Suppressor macrophage treated with lipopolysaccharide for 4 hours (primary cell): ENCODE measurements at places on chromosomes 12 and 14.
A peak's percentile ranks its signal among the peaks of the same experiment; 100 is the strongest.

- DNase-seq: peak; percentile 79
Measured at GRCh38 chr12:108616941-108617858, 16.5 kb downstream of the SELPLG start.

GRCh38 chr14:95292660-95293425 lies 26.9 kb downstream of the CLMN start:
- DNase-seq: no peak

GRCh38 chr12:76820888-76821482 lies 57.1 kb downstream of the ZDHHC17 start:
- DNase-seq: peak; percentile 4

DNA sequence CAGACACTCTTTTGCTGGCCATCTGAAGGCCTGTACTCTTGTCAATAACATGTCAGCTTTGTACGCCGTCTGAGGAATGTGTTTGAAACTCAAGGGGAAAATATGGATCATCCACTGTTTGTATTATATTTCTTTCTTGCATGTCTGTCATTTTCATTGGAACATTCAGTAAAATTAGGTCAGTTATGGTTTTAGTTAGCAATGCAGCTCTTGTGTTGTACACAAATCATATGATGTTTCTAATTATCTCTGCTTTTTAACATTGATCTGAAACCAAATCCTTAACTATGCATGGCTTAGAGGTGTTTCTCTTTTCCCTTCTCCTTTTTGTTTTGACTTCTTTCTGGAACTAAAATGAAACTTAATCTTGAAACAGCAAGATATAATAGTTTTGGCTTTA lies 333.6 kb upstream of the PRICKLE1 start:
- no peak for DNase-seq

DNA sequence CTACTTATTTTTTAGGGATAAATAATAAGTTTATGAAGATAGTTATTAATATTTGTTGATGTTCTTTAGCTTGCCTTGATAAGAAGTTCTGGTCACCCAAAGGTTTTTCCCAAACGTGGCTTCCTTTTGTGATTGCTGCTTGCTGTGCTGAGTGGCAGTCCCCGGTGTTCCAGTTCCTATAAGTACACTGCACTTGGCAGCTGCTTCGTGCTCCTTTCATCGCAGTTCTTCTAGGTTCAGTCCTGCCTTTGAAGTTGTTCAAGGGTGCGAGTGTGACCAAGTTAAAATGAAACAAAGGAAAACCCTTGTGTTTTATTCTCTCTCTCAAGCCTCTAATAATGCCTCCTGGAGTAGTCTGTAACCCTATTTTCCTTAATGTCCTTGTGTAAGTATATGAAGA lies 128.5 kb upstream of the ATF1 start:
- DNase-seq: no peak

DNA sequence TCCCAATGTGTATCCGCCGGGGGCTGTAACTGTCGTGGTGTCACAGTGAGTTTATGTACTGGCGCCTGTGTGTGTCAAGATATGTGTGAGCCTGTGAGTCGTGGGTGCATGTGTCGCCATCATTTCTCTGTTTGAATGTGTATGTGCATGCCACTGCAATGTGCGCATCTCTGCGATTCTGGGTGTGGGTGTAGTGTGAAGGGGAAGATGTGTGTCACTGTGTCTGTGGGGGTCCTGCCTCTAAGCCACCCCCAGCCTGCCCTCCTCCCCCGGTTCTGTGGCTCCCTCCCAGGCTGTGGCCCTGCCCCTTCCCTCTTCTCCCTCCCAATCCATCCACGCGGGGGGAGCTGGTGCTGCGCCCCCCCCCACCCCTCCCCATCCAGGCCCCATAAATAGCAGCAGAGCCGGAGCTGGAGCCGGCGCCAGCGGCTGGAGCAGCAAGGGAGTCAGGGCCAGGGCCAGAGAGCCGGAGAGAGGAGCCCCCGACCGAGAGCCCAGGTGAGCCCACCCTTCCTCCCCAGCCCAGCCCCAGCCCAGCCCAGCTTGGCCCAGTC lies at the start of gene CPNE6:
CPNE6 (plus strand) TSS at position 419 of the 554 bp plus-strand sequence. CDS start 1,375 bp downstream, outside the sequence.
- DNase-seq: no peak

DNA sequence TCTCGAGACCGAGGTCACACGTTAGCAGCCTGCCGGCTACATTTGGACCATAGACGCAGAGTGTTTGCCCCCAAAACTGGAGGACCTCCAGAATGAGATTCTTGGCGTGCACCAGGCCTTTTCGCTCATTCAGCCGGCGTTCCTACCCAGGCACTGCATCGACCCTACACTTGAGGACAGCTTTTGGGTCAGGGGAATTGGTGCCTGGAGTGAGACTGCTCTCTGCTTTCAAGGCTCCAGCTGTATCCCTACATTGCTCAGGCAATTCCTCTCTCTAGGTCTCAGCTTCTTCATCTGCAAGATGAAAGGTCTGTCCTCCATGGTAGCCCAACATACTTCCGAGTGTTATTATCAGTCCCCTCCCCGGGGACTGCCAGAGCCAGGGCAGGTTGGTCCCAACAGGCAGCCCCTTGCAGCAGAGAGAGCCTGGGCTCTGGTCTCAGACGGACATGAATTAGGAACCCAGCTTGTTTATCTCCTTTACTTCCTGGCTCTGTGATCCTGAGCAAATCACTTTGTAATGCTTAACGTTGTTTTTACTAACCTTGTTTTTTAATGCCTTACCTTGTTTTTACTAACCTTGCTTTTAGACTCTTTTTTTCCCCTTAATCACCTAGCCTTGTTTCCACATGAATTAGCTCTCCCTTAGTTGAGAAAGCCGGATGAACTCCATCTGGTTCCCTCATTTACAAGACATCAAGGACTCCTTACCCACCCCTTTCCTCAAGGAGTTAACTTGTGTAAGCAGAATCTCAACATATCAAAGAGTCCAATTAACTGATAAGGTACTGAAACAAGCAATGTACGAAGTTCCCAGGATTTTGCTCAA lies 892 bp downstream of the TCHP start:
- no peak for DNase-seq

DNA sequence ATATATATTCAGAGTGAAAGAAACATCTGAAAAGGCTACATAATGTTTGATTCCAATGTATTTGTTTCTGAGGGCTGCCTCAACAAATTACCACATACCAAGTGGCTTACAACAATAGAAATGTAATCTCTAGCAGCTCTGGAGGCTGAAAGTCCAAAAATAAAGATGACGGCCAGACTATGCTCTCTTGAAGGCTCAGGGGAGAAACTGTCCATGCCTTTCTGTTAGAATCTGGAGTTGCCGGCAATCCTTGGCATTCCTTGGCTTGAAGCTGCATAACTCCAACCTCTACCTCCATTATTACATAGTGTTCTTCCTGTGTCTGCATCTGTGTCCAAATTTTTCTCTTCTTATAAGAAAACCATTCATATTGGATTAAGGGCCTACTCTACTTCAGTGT lies 68.1 kb upstream of the PLEKHG7 start:
- no peak for DNase-seq

DNA sequence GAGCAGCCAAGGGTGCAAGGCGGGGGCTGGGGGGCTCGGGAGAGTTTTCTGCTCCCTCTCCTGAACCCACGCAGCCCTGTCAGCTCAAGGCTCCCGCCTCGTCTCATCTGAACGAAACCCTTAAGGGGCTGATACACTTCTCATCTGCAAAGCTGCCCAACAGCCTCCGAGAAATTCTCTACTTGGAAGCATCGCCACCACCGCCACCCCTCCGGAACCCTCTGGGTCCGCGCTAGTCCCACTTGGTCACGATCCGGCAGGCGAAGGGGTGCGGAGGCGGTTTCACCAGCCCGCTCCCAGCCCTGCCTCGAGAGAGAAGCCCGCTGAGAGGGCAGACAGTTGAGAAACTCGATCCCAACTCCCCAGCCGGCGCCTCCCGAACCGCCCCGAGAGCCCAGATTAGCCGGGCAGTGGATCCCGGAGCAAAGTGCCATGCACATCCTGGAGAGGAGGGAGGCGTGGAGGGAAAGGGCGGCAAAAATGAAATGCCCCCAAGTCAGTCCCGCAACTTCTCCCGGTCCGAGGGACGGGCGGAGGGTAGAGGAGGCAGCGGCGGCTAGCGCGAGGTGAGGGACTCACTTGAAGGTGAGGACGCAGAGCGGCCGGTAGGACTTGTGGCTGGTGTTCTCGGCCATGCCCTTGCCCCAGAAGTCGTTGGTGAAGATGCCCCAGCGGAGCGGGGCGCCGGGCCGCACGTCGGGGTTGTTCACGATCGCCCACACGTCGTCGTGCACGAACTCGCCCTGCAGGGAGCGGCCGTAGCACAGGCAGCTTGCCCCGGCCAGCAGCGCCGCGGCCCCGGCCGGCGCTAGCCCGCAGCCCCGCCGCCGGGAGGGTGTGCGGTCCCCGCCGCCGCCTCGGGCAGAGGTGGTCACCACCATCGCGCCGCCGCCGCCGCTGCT lies 620 bp downstream of the TMTC1 start:
- peak; percentile 49 for DNase-seq

- no peak for DNase-seq
Measured at GRCh38 chr12:42763682-42764081, 174.1 kb upstream of the PRICKLE1 start.

DNA sequence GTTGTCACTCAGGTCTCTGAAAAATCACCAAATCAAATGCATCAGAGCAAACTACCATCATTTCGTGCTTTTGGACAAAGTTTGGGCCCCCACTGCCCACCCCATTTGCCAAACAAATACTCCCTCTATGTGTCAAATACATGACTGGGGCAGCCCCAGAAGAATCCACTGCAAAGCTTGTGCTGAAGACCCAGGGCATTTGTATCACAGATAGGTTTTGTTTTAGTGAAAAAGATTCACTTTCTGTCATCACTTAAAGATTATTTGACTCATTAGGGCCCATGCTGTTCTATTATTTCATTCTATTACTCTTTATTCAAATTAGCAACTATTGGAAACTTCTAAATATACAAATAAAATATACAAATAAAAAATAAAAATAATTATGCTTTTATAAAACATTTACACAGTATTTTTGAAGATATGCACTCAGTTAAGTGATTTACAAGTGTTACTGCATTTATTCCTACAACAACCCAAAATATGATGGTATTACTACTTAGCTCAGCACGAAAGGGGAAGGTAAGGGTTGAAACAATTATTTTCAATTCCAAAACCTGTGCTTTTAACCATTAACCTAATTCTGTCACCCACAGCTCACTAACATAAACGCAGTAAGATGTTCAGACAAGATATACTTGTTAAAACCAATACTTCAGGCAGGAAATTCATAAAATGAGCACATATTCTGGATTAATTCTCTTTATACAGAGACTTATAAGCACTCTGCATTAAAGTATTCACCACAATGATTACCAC lies 36.5 kb downstream of the LRIG3 start:
- DNase-seq: no peak

DNA sequence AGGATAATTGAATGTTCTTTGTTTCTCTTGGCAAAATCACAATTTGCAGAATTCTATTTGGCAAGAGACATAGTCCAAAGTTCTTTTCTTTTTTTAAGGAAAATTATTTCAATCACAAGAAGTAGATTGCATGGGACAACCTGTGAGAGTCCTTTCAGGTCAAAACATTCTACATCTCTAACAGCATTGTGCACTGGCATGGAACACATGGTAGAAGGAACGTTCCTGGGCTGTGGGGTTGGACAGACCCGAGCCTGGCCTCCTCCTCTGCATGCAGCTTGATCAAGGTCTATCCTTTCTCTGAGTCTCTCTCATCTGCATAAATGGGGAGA lies 88.6 kb upstream of the CPSF6 start:
- DNase-seq: no peak

- no peak for DNase-seq
Measured at GRCh38 chr12:68350753-68351152, 18.6 kb upstream of the MDM1 start.

DNA sequence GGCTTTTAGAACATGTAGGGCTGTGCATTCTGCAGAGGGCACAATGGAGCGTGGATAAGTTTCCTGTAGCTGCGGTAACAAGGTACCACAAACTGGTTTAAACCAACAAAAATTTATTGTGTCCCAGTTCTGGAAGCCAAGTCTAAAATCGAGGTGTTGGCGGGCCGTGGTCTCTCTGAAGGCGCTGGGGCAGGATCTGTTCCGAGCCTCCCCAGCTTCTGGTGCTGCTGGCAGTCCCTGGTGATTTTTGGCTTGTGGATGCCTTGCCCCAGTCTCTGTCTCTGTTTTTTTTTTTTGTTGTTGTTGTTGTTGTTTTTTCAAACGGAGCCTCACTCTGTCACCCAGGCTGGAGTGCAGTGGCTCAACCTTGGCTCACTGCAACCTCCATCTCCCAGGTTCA lies 77.5 kb downstream of the ACACB start:
- no peak for DNase-seq

- no peak for DNase-seq
Measured at GRCh38 chr12:57603815-57604453, 690 bp upstream of the DTX3 start.

GRCh38 chr12:95184121-95184520 lies 33.1 kb downstream of the FGD6 start:
- DNase-seq: peak; percentile 68

- DNase-seq: no peak
Measured at GRCh38 chr12:11875414-11875935, 195.3 kb upstream of the BCL2L14 start.

GRCh38 chr12:55619354-55620138 lies 17.1 kb upstream of the OR10P1 start:
- DNase-seq: peak; percentile 93

GRCh38 chr12:28050606-28051005 lies 78.1 kb upstream of the PTHLH start:
- DNase-seq: no peak

DNA sequence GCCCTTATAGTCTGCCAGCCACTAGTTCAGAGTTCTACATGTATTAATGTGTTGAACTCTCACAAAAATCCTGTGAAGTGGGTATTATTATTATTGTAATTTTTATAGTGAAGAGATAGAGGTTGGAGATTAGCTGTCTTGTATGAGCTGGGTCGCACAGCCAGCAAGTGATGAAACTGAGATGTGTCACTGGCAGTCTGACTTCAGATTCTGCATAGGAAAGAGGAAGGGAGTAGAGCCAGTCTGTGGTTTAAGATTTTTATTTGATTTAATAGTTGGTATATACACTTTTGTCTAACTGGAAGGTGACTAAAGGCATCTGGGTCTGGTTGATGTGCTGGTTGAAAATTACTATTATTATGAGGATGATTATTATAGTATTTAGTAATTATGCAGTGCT lies 5.8 kb upstream of the FRS2 start:
- DNase-seq: peak; percentile 67

GRCh38 chr12:31589598-31589903 lies 1.4 kb downstream of the DENND5B start:
- peak; percentile 71 for DNase-seq

- DNase-seq: no peak
Measured at GRCh38 chr14:89688507-89689211, 265.9 kb downstream of the EFCAB11 start.
